ENCODE measurements at places on chromosomes 2 and 18.

DNA sequence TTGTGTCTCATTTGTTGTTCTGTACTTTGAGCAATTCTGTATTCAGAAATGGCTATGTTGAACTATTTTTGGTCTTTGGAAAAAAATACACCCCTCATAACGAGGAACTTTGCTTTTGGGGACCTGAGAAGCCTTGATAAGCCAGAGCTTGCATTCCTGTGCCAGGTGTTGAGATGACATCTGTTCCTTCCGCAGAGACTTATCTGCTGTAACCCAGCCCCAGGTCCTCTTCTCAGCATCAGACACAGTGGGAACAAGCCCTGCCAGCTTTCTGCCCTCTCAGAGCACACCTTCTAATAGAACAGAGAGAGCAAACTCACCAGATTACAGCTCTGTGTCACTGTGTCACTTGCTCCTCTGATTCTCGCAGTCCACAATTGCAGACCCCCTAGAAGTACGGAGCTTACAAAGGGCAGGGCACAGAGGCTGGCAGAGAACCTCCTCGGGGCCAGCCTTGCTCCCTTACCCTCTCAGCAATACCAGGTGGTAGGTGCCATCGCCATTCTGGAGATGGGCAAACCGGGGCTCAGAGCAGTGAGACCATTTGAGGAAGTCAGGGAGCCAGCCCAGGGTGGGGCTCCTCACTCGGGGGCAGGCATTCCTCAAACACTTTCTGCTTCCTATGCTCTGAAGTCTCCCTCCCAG is 97.4 kb downstream of the DDX1 start:
- DNase-seq, result no peak

DNA sequence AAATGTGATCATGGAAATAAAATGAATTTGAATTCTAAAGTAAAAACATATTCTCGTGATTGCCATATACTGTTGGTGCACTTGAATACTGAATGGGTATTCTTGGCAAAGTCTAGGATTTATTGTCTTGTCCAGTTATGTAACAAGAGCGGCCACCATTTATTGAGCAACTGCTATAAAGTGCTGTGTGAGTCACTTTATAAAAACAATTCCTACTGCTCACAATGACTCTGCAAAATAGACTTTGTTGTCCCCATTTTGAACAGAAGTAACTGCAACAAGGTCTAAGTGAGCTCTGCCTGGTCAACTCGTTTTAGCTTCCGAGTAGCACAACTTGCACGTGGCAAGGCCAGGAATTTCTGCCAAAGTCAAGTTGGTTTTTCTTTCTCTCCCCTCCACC is 995.6 kb upstream of the FANCL start:
- no peak for DNase-seq

DNA sequence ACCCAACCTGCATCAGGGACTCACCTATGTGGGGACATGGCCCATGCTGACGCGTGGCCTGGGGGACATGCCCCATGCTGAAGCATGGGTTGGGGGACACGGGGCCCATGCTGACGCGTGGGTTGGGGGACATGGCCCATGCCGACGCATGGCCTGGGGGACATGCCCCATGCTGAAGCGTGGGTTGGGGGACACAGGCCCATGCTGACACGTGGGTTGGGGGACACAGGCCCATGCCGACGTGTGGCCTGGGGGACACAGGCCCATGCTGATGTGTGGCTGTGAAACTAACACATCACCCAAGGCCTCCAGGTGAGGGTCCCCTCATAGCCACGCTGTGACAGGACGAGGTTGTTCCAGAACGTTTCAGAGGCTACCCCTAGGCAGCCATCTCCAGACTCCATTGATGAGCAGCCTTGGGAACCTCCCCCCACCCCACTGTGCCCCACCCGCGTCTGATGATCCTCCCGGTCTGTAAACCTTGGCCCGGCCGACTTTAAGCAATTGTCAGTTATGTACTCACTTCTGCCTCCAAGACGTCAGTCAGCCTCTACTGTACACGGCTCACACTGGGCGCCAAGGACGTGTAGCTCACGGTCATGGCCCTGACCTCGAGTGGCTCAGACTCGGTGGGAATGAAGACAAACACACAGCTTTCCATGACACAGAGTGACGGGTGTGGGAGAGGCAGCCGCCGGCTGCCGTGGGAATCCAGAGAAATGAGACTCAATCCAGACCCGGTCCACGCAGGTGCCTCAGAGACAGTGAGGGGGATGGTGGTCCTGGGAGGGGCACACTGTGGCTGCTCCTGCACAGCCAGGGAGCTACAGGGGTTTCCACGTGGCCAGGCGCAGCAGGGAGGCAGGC is 50.2 kb upstream of the SLC66A3 start:
- no peak for DNase-seq

DNA sequence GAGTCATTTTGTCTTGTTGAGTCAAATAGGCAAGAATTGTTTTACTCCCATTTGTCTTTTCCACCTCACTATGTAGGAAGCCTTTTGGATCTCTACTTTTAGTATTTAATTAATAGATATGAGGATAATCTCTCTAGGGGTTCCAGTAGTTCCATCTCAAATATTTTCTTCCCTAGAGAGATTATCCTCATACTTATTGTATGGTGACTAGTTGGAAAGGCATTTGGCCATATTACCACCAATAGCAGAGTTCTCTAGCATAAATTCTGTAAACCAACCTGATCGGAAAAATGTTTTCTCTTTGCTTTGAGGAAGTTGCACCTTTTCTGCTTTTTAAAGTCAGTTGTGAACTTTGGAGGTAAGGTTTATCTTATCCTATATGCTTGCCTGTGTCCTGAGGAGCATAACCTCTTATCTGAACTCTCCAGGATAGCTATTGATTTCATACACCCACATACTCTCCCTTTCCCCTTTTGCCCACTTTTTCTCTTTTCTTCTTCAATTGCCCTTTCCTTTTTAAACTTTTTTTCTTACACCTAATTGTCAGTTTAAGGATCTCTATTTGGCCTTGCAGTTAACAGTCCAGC is 100.8 kb downstream of the GALNT1 start:
- DNase-seq, result no peak
